T-helper 9 cell (primary cell): ENCODE measurements at places on chromosomes 7 and 10.

GRCh38 chr7:150447966-150448788, 2.3 kb upstream of the GIMAP8 start:
- no peak for DNase-seq

DNA sequence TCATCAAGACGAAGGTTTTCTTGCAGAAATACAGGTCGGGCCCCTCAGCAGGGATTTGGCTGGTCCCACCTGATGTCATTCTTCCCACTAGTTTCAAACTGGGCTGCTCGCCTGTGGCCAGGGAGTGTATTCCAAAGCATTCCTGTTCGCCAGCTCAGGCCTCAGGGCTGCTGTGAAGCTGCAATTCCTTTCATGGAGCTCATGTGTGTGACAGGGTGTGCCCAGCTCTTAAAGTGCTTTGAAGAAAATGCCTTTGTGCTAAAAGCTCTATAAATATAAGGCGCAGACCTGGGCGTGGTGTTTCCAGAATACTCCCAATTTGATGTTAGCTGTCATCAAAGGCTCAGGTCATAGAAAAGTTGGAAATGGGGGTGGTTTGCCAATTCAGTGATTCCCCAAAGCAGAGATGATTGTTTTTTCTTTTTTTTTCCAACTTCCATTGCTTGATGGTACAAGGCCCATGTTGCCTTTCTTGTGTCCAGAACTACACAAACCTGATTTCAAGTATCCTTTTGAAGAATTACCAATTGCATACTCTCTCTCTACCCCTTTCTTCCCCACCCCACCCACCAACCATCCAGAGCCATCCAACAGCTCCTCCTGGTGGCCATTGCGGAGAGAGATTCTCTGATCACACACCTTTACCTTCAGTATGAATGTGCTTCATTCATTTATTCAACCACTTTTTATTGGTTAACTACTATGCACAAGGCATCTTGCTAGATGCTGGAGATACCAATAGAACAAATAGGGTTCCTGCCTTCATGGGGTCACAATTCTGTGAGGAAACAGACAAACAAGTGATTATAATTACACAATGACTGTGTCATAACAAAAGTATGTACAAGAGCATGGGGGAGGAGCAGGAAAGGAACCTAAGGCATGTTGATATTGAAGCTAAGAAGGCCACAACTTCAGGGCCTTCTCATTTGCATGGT, 297.3 kb upstream of the LYZL1 start:
- DNase-seq, result no peak

- DNase-seq, result no peak
These were observed 11.3 kb downstream of the CPA2 start for GRCh38 chr7:130277763-130278643.

GRCh38 chr10:87585565-87586514, 73.8 kb upstream of the PAPSS2 start:
- DNase-seq, result no peak

GRCh38 chr10:35140126-35140525, 13.5 kb downstream of the CREM start:
- no peak for DNase-seq

DNA sequence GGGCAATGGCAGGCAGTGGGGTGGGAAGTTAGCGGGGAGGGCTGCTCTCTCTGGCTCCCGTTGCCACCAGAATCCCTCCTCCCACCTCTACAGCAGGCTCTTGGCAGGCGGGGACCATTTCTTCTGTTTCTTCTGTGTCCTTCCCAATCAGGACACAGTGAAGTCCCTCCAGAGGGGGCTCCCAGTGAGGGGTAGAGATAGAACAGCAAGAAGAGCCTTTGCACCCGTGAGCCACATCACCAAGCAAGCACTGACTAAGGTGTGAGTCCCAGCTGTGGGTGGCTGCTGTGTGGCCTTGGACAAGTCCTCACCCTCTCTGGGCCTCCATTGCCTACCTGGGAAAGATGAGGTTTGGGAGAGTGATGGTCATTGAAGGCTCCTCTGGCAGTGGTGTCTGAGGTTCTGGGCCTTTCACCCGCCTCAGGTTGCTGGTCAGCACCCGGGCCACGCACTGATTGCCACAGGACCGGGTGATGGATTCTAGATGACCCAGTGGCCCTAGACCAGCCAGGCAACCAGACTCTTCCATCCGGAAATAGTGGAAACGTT, 26.0 kb upstream of the PCBD1 start:
- no peak for DNase-seq

- DNase-seq, result no peak
These were observed 12.2 kb downstream of the PLAC9 start for GRCh38 chr10:80144696-80145131.

DNA sequence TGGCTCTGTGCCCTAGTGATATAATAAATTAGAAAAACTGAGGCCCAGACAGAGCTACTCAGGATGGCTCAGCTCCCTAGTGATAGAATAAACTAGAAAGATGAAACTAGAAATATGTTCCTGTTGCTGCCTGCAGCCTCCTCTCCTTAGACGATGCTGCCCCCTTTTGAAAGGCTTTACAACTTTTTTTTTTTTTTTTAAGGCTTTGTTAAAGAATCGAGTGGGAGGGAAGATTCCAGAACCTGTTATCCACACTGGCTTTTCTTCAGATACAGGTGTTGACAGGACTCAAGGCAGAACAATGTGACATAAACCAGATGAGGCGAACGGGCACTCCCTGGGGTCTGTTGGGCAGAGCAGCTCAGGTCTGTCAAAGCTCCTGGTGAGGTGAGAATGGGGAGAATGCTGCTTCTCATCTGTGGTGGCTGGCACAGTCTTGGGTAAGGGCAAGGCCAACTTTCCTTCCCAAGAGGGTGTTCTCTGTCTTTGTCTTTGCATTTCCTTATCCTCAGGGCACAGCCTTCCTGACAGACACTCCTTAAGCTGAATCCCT, 175.1 kb downstream of the COBL start:
- no peak for DNase-seq

DNA sequence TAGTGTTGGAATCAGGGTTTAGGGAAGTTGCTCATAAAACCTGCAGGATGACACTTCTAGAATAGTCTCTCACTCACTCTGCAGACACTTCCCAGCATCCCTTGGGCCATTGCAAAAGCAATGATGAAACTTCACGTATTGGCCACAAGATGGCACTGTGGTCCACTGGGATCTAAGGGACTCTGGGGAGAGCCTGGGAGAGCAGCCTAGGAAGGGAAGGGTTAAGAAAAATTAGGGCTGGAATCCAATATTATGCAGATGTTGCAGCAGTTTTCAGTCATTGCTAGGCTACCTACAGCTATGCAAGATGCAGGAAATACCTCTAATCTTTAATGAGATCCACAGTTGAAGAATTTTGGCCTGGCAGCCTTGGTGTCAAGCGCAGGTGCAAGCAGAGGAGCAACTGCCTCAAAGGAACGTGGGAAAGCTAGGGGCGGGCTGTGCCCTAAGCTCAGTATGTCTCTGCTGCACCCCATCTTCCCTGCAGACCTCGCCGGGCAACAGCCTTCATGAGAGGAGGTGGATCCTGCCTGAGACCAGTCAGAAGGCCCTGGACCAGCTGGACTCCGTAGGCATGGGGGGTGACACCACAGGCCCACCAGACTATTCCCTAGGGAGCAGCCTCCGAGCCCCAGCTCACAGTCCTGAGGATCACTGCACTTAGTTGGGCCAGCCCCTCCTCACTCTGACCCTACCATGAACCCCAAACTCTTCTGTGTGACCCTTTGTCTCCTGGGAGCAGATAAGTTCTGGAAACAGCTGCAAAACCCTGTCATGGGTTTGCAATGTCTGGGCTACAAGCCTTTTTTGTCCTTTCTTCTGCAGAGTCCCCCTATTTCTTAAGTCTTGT, 127.9 kb upstream of the PRSS58 start:
- no peak for DNase-seq

DNA sequence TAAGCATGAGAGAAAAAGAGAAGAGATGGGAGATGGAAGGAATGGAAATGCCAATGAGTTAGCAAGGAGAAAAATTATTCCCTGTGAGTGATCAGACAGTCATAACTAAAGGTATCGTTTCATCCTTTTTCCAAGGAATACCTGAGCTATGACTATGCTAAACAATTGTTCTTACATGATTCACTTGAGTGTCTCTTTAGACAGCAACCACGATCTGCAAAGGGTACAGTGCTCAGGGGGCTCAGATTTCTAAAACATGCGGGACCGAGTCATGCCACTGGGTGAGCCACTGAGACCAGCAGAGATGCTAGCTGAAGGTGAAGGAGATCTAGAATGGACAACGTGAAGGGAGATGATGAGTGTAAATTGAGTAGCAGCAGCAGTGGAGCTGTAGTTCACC, 78.0 kb upstream of the CTTNBP2 start:
- no peak for DNase-seq

- no peak for DNase-seq
These were observed 106.7 kb downstream of the CUX1 start for GRCh38 chr7:101924171-101924570.

- DNase-seq, result no peak
These were observed 14.1 kb upstream of the SOSTDC1 start for GRCh38 chr7:16479591-16479990.

DNA sequence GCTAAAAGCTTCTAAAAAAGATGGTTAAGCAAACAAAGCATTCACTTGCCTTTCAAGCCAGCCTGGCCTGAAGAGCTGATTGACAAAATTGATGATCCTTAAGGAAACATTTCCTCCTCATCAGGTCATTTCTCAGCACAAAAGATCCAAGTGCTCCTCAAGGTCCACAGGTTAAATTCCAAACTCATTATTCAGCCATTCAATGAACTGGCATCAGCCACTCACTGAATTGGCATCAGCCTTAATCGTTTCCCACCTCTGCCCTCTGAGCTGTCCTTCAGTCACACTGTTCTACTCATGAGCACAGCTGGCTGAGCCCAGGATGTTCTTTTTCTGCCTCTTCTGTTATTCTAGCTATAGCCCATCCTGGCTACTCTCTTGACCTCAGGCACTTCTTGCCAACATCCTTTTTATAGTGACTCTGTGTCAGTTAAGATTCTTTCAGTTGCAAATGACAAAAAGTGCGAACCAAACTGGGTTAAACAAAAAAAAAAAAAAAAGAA, 147.5 kb downstream of the RAB11FIP2 start:
- no peak for DNase-seq

DNA sequence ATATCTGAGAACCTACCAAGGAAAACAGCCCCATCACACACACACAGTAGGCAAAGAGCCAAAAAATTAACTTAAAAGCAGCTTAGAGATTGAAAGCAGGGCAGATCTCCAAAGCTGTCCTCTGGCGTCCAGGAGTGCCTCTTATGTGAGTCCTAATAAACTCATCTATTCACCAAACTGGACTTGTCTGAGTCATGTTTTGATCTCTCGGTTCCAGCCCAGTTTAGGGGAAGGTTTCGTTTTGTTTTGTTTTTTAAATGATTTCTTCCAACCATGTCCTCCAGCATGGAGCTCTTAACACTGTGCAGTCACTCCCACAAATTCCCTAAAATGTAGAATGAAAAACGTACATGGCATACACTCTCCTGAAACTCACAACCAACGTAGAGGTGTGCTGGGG, 6.7 kb upstream of the PRSS37 start:
- no peak for DNase-seq

DNA sequence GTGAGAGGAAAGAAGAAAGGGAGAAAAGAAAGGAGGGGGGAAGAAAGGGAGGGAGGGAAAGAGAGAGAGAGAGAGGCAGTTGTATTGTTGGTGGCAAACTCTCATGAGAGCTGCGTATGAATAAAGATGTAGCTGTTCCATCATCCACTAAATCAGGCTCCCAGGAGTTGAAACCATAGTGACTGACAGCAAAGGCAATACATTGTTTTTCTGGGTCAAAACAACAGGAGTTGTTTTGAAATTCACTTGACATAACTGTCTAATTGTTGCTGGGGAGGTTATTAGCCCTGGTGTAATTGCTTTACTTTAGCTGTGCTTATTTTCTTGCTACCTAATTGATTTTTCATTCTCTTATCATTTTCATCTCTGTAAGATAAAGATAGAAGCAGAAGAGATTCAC, 173.4 kb downstream of the NPSR1 start:
- DNase-seq, result no peak

DNA sequence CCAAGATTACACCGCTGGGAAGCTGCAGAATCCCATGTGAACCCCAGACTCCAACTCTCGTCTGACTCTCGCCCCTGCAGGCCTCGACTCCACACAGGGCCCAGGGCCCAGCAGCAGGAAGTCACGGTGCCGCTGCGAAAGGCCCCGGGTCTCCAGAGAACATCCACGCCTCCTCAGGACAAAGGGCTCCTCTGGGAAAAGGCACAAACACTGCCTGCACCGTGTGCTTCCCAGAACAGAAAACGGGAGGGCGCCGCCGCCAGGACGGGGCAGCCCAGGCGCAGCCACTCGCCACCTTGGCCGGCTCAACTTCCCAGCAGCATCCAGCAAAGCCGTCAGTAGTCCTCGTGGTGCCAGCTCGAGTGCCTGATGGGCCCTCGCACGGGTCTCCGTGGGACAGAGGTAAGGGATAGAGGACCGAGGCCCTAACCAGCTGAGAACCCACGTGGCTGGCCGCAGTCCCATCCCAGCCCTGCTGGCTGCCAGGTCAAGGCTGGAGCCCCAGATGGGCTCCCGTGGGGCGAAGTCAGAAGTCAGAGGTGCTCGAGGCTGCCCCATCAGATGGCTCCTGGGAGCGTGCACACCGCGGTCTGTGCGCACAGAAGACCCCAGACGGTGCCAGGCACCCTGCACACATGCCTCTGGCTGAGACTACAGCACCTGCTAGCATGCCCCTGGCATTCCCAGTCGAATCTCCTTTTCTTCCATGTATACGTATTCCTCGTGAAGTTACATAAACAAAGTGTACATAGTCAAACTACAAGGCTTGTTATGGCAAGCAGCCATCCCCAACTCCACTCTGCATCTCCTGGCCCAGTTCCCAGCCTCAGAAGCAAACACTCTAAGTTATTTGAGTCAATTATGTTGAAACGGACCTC, 60.2 kb downstream of the MAD1L1 start:
- DNase-seq, result no peak

DNA sequence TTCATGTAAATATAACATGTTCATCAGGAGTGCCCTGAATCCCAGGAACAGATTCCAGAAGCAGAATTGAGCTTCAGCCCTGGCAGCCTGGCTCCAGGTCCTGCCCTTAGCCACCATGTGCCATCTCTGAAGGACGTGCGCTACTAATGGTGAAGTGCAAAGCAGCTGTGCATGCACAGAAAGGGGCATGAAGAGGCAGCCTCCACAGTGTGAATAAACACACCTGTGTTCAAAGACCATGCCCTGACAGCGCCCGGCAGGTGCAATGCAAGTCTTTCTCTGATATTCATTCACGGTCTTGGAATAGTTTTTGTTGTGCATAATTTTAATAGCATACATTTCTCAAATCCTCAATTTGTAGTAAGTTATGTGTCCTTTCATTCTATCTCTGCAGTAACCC, 250.4 kb upstream of the TCERG1L start:
- DNase-seq, result no peak

DNA sequence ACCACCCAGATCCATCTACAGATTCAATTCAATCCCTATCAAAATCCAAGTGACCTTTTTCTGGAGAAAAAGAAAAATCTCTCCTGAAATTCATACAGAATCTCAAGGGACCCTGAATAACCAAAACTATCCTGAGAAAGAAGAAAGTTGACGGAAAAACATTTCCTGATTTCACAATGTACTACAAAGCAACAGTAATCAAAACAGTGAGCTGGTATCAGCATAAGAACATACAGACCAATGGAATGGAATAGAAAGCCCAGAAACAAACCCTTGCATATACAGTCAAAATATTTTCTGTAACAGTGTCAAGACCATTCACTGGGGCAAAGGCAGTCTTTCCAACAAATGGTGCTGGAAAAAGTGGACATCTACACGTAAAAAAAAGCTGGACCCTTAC, 89.9 kb downstream of the JMJD1C start:
- DNase-seq, result no peak
